ENCODE measurements at places on chromosomes 5 and 9.

DNA sequence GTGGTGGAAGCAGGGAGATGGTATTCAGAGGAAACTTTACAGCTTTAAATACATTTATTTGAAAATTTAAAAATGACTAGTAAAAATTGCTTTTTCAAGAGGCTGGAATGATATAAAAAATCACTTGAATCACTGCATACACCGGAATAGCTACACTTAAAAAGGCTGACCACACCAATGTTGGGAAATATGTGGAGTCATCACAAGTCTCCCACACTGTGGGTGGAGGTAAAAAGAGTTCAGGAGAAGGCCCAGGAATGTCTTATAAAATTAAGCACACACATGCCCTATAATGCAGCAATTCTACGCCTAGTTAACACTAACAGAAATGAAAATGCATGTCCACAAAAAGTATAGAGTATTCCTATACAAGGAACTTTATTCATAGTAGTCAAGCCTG lies 198.1 kb downstream of the ROR2 start:
- no peak for DNase-seq

GRCh38 chr5:151717416-151717815 lies 30.7 kb upstream of the SPARC start:
- DNase-seq: no peak

DNA sequence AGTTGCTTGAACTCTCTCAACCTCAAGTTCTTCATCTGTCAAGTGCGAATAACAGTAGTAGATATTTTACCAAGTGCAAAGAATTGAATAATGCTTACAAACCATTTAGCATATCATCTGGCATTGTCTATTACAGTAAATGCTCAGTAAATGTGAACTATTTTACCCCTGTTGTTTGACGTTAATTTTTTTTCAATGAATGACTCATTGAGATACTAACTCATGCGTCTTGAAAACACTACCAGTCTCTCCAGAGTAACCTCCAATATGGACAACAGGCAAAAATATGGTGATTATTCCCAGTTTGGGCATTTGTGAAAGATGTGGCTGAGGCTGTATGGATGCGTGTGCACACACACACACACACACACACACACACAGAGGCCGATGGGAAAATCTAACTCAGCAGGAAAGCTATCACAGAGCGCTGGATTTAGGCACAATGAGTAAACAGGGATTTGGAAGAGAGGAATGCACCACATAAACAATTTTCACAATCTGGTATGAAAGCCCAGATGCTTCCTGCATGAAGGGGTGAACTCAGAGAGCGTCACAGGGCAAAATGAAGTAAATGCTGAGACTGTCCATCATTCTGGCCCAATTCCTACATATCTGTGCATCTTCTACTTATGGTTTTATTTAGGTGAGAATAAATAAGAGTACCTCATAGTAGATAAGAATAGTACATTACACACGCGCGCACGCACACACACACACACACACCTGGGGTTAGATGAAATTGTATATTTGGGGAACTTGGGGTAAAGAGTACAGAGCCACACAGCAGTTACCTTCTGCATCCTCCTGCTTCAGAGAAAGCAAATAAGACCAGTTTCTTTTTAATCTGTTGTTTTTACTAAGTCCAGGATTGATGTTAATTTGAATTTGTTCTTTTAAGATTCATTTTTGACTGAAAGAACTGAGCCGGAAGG lies 128.7 kb downstream of the PALM2AKAP2 start:
- DNase-seq: no peak

DNA sequence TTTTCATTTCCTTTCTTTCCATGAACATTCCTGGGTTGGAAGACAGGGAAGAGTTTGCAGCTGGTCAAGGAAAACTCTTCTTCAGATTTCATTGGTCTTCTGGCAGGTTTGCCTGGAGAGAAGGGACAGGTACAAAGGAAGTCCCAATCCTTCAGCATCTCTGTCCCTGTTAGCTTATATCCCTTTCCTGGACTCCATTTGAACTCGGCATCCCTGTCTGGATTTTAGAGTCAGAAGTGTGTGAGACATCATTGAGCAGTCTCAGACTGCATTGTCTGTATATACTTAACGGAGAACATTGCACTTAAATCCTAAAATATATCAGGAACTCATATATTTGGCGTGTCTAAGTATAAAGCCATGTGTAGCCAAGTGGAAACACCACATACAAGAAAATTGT lies 54.9 kb downstream of the ADGRV1 start:
- no peak for DNase-seq

- DNase-seq: no peak
Observed at GRCh38 chr9:12822111-12822510, 47.3 kb downstream of the LURAP1L start.

DNA sequence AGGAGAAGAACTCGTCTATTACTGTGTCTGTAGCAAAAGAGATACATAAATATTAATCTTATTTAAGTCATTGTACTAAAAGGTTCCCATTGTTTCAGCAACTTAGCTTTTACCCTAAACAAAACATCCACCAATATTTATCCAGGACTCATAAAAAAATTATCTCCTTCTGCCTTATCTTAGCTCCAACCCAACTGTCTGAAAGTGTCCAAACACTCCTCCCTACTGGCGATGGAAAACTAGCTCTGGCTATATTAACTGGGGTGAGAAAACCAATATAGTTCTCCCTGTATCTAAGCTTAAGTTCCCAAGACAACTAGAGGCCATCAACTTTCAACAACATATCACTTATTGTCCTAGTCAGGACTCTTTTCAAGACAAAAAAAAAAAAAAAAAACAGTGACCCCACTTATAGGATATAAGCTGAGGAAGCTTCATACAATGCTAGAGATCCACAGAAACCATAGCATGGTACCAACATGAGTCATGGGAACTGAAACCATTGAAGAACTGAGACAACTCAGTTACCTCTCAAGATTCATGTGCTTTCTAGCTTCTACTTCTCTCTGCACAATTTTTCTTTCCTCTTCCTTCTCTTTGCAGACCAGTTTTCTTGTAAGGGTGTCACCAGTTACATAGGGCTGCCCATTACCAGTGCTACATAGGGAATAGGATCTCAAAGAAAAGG lies 150.7 kb upstream of the RASA1 start:
- DNase-seq: no peak

DNA sequence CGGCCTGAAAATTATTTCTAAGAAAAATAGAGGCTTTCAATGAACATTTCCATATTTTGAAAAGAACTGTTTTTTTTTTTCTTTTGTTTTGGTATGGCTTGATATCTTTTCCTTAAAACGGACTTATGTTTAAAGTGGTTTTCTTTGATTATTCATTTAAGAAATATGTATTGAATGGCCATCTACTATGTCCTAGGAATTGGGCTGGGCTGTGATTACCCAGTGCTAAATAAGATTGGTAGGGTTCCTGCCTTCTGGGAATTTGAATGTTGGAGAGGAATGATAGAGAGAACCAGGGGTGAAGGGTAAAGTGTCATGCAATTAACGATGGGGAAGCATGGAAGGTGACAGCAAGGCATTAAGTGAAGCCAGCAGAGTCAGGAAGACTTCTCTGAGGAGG lies 33.2 kb downstream of the TNFSF8 start:
- DNase-seq: no peak

DNA sequence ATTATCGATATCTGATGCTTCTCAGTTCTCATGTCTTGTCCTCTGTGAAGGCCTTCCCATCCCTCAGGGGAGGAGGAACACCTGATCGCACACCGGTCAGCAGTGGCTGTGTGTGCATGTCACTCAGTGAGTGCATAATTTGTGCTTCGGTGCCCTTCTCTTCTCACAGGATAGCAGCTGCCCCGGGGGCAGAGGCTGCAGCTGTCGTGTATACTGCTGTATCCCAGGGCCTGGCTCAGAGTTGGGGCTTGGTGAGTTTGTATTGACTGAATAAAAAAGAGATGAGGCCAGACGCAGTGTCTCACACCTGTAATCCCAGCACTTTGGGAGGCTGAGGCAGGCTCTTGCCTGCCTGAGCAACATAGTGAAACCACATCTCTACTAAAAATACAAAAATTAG lies 49.7 kb upstream of the NCS1 start:
- DNase-seq: no peak

DNA sequence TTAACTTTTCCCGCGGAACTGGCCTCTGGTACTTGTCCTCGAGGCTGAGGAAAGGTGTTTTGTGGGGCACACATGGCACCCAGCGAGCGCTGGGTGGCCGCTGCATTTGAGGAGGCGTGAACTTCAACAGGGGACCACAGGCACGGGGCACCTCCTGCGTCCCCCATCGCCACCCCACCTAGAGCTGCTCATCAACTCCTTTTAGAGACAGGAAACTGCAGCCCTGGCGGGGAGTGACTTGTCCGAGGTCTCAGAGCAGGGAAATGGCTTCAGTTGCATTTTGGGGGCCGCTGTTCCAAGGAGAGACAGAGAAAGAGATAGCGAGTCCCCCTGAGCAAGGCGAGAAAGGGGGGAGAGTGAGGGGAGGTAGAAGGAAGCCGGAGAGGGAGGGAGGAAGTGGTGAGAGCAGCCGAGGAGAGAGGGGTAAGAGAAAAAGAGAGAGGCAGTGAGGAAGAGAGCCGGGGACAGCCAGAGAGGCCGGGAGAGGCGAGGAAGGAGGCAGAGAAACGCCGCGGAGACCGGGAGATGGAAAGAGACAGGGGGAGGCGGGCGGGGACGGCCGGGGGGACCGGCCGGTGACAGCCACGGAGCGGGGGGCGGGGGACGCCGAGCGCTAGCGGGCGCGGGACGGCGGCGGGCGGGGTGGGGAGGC lies 12.5 kb upstream of the LHX2 start:
- no peak for DNase-seq

DNA sequence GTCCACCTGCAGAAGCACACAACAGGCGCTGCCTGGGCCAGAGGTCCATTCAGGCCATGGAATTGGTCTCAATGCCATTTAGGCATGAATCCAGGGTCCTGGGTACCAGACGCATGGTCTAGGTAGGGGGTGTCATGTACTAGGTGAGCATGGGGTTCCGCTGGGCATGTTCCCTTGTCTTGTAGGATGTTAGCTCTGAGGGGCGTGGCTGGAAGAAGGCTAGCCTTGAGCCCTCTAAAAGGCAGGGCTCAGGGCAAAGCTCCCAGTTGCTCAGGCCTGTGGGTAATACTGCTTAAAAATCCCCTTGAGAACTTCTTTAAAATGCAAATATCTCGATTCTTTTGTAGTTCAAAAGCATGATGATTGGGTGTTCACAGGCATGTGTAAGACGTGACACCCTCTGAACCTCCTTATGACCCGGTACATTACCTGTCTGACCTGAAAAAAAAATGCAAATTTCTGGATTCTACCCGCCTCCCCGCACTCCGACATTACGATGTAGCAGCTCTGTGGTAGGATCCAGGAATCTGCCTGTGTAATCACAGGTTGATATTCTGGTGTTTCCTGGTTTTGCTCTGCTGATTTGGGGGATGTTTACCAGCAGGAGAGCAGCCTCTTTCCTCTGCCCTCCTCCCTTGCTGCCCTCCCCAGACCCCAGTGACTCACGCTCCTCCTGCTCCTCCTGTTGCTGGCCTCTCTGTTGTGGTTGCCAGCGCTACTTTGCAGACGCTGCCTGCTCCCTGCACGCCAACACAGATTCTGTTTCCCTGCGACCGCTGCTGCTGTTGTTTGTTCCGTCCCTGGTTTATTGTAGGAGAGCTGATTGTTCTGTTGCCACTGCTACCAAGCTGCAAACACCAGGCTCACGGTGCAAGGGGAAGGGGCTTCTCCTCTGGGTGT lies 5.7 kb downstream of the TMC1 start:
- DNase-seq: no peak

- peak; percentile 2 for DNase-seq
Observed at GRCh38 chr5:112848116-112848811, 12.8 kb upstream of the SRP19 start.

DNA sequence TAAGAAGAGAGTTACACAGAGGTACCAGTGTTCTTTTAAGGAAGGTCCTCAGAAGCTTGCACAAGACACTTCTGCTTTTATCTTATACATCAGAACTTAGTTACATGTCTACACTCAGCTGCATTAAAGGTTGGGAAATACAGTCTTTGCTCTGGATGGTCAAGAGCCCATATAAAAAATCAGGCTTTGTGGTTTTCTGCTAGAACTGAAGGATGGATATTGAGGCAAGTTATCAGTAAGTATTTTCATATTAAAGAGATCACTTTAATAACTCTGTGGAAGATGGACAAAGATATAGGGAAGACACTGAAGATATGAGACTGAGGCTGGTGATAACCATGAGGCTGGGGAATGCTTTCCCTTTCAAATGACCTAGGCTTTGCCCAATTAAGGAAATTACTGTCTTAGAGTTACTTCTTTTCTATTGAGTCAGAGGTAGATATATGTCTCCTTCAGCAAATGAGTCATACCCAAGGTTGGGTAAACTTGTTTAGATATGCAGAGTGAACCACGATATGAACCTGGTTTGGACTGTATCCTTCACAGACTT lies 87.0 kb upstream of the TNC start:
- no peak for DNase-seq

DNA sequence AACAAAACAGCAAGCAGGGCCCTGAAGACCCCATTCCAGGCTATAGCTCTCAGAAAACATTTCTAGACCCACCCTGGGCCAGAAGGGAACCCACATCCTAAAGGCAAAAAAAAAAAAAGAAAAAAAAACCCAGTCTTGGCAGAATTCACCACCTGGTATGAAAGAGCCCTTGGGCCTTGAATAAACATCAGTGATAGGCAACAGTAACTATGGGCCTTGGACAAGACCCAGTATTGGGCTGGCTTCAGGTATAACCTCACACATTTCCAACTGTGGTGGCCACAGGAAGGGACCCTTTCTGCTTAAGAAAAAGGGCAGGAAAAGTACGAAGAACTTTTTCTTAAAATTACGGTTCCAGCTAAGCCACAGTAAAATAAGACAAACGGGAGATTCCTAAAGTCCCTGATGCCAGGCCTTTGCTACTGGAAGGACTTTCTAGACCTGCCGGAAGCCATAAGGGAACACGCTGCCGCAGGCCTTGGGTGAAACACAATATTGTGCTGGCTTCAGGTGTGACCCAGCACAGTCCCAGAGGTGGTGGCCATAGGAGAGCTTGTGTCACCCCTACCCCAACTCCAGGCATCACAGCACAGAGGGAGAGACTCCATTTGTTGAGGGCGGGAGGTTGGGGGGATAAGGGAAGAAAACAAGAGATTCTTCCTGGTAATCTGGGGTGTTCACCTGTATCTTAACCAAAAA lies 505.2 kb upstream of the RGMB start:
- DNase-seq: no peak

- DNase-seq: no peak
Observed at GRCh38 chr9:92406477-92406876, 2.1 kb upstream of the OGN start.

DNA sequence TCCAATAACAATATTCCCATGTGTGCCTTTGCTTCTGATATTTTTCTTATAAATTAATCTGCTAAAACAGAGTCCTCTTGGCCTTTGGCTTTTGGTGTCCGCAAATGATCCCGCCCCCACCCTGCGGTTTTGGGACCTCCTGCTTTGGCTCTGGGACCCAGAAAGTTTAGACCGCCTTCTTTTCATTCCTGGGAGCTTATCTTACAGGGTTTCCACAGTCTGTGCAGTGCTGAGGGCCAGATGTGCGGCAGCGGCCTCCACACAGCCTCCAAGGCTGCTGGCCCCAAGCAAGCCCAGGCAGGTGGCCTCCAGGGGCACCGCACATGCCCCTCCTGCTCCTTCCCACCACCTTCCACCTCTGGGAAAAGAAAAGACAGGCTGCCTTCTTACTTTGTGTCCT lies 191.5 kb downstream of the ERCC6L2 start:
- no peak for DNase-seq

- DNase-seq: no peak
Observed at GRCh38 chr5:60843386-60843935, 608 bp downstream of the ELOVL7 start.

GRCh38 chr5:139381837-139382761 lies 998 bp downstream of the SLC23A1 start:
- no peak for DNase-seq

- no peak for DNase-seq
Observed at GRCh38 chr9:89797255-89797654, 192.4 kb downstream of the GADD45G start.

All from DMS79 (cell line).